ENCODE measurements at places on chromosomes 1 and 21.

GRCh38 chr1:96688767-96689166 lies 32.8 kb upstream of the PTBP2 start:
- no peak overlapping the region for H3K27ac ChIP-seq
- no peak for DNase-seq
- H3K36me3 ChIP-seq = no peaks in the 10 kb centered on the region
- H3K4me3 ChIP-seq = no peak overlapping the region

- H3K27ac ChIP-seq = no peak overlapping the region
- no peaks in the 10 kb centered on the region for H3K4me1 ChIP-seq
- H3K4me3 ChIP-seq = no peak overlapping the region
Observed at GRCh38 chr1:239952348-239953308, 139.1 kb upstream of the FMN2 start.

- H3K36me3 ChIP-seq = no peaks in the 10 kb centered on the region
- H3K4me3 ChIP-seq = no peak overlapping the region
- H3K4me1 ChIP-seq = peaks cover 11% of the 10 kb centered on the region
- no peak overlapping the region for H3K27ac ChIP-seq
- DNase-seq = no peak
Observed at GRCh38 chr1:167773516-167773915, 51.7 kb downstream of the MPZL1 start.

DNA sequence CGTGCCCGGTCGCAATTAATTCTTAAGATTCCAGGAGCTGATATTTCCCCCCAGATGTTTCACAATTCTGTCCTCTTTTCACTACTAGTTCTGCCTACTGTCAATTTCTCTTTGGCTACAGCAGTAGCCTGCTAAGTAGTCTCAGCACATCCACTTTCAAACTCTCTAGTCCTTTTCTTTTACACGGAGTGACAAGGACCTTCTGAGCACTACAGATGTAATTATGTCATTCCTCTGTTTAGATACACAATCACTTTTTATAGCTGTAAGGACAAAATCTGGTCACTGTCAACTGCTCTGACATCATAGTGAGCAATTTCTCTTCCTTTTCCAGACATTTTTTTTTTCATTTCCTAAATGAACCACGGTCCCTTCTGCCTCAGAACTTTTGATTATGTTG lies 421.7 kb upstream of the CHRM3 start:
- H3K4me3 ChIP-seq = no peak overlapping the region
- no peaks in the 10 kb centered on the region for H3K4me1 ChIP-seq
- no peak overlapping the region for H3K27ac ChIP-seq
- no peaks in the 10 kb centered on the region for H3K27me3 ChIP-seq
- H3K36me3 ChIP-seq = no peaks in the 10 kb centered on the region
- no peak for DNase-seq

DNA sequence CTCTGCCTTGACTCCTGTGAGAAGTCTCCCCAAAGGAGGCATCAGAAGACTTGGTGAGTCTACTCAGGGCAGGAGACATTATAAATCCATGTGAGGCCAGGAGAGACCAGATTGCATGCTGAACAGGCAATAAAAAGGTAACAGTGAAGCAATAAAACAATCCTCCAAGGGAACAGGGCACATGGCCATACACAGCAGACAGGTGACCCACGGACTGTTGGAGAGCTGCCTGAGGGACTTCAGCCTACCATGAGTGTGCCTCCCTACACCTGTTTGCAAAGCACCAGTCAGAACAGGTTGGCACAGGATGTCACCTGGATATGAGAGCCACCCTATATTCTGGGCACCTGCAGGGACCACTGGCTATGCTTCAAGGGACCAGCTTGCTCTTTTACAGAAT lies 67.6 kb downstream of the MAB21L3 start:
- no peak for DNase-seq
- H3K36me3 ChIP-seq = no peaks in the 10 kb centered on the region
- H3K4me3 ChIP-seq = no peak overlapping the region
- H3K27me3 ChIP-seq = no peaks in the 10 kb centered on the region
